ENCODE measurements at places on chromosomes 7 and 10.

GRCh38 chr7:37826825-37827224 lies 21.6 kb upstream of the NME8 start:
- DNase-seq, result no peak

DNA sequence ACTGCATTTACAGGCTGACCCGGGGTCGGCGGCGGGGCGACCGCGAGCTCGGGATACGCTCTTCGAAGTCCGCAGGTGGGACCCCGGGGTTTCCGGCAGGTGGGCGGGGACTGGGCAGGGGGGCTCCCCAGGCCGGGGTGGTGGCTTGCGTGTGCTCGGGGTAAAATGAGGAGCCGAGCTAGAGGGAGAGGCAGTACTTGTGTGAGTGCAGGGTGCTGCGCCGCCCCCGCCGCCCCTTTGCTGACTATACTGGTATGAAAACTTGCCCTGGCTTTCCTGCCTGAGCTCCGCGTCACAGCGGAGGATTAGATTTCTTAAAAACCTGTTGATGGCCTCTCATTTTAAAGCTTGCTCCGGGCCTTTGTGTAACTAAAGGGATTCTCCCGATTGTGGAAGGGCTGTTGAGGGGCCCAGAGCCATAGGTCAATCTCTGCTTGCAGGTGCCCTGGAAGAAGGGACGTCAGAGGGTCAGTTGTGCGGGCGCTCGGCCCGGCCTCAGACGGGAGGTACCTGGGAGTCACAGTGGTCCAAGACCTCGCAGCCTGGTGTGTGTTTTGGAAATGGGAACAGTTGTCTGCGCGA lies 488 bp downstream of the ARMC10 start:
- DNase-seq, result no peak

GRCh38 chr7:27994639-27995038 lies 186.0 kb downstream of the JAZF1 start:
- no peak for DNase-seq

DNA sequence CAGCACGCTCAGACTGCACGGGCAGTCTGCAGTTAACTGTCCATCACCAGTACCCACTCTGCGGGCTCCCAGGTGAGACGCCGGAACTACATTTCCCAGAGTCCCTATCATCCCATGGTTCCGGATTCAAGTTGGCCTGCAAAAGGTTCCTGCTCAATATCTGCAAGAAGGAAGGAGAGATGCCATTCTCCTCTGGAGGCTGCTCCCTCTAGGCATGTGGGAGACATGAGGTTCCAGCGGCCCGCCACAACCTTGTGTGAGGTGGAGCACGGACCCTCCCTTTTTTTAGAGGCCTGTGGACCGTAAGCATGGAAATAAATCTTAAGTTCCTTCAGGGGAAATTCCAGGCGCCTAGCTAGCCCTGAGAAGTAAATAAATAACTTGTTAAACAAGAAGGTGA lies 29.7 kb downstream of the NUP42 start:
- DNase-seq, result peak; percentile 42

DNA sequence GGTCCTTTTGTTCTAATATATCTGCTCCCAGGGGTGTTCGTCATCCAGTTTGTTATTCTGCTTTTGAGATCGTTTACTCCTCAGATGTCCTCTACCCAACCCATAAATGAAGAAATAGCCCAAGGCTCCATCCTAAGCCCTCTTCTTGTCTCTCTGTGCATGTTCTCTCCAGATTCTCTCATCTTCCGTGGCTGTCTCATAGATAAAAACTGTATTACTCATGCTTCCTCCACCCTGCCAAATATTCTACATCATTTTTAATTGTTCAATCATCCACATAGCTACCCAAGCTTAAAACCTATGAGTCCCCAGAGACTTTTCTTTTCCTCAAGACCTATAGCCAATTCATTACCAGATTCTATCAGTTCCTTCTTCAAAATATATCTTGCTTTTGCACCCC lies 44.9 kb downstream of the CAV1 start:
- DNase-seq, result no peak

- no peak for DNase-seq
These were observed 70.0 kb downstream of the MALSU1 start for GRCh38 chr7:23369100-23369499.

- DNase-seq, result no peak
These were observed 22.0 kb upstream of the PDGFA start for GRCh38 chr7:541661-542060.

- DNase-seq, result no peak
These were observed 61.8 kb upstream of the DNAJB6 start for GRCh38 chr7:157274991-157275427.

GRCh38 chr7:16404636-16405035 lies 16.7 kb downstream of the CRPPA start:
- DNase-seq, result no peak

DNA sequence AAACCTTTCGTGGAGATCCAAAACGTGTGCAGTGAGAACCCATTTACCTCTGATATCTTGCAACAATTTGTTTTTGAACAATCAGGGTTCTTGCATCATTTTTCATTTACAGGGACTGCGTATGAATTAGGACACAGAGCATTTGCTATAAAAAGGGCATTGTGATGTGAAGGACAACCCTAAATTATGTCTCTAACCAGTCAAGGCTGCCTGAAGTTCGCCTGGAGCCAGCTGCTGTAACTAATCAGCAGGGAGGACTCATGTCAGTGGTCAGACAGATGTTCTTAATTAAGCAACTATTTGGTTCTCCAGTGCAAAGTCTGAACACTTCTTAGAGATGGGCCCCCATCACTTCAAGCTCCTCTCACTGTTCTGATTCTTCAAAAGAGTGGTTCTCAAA lies 674.8 kb downstream of the KCNMA1 start:
- no peak for DNase-seq

- DNase-seq, result no peak
These were observed 254.3 kb downstream of the ELFN1 start for GRCh38 chr7:1924258-1924817.

GRCh38 chr7:31883761-31884164 lies 186.4 kb downstream of the PDE1C start:
- DNase-seq, result no peak

DNA sequence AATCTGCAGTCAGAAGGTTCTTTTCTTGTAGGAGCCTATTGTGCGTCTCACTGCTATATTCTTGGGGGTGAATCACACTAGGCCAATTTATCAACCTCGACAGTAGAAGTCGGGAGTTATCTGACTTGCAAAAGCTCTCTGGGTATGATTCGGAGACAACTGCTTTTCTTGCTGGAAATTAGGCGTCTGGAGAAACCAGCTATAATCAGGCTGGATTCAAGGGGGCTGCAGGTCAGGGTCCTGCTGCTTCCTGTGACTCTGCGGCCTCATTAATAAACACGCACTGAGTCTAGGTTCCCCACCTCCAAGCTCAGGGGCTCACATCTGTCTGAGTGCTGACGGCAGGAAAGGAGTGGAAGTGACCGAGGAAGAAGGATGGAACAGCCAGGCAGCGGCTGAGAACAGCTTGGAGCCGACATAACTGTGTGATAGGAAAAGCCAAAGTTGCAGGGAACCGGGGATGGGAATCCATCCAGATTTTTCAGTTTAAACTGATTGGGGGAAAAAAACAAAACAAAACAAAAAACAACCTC lies 184.6 kb downstream of the FANK1 start:
- DNase-seq, result no peak

DNA sequence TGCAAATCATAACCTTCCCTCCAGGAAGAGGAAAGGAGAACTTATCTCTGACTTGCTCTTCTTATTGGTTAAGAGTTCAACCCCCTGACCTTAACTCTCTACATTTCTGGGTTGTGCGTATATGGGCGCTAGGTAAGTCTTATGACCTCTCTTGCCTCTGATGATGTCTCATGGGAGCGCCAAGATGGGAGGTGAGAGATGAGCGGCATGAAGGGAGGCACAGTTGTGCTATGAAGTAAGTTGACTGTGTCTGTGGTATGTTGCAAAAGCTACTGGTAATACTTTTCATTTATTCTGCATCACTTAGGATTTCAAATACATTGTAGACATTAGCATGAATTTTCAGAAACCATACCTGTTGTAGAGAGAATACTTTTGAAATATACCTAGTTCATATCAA lies 59.0 kb downstream of the EXOC6 start:
- DNase-seq, result no peak

DNA sequence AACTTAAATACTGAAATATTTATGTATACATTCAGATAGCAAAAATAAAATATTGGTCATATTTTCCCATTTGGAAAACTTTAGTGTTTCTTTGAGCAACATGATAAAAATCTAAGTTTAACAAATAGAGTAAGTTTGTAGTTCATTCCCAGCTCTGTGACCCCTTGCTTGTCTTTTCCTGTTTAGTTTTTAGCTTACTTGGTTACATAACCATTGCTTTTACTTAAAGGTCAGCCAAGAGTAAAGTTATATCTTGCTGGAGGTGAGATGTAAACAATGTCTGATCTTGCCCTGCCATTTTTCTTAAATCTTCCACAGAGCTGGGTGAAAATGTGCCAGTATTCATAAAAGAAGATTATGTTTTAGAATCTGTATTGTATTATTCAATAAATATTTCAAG lies 46.7 kb upstream of the MDFIC start:
- no peak for DNase-seq

- DNase-seq, result no peak
These were observed 19.8 kb upstream of the TRIL start for GRCh38 chr7:28977881-28978280.

DNA sequence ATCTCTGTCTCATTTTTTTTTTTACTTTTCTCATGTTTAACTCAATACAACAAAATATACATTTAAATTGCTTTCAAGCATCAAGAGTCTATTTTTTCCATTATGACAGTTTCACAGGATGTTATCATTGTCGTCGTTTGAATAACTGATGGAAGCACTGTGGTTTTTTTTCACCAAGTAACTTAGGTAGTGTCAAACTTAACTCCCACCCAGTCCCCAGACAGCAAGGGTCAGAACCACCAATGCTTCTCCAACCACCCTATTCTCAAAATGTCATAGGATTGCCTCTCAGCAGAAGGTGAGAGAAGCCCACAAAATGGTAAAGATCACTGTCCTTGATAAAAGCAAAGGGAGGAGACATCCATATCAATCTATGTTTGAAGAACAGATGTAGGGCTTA lies 339.4 kb downstream of the SFMBT2 start:
- no peak for DNase-seq

- no peak for DNase-seq
These were observed 123.9 kb downstream of the TNS3 start for GRCh38 chr7:47458057-47458456.

DNA sequence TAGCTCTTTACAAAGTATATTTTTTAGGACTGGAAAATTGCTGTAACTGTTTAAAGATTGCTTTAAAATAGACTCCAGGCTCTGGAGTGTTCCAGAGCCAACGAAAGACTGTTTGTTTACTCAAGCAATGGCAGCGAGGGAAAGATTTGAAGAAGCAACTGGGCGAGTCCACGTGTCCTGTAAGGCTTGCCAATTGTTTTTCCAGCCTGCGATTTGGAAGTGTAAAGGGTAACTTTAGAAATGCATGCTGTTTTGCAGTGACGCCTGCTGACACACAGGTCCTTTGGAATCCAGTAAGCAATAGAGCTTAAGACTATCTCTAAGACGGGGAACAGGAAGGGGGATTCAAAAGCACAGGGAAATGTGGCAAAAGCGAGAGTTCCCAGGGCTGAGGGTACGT lies 55.8 kb downstream of the TACC2 start:
- DNase-seq, result no peak

GRCh38 chr7:51128545-51129435 lies 187.8 kb downstream of the COBL start:
- DNase-seq, result no peak

- no peak for DNase-seq
These were observed 1.2 kb downstream of the SLC4A2 start for GRCh38 chr7:151060416-151061212.

- DNase-seq, result no peak
These were observed 2.7 kb downstream of the HTR7 start for GRCh38 chr10:90855126-90855525.

- no peak for DNase-seq
These were observed 264.0 kb downstream of the TCERG1L start for GRCh38 chr10:131047501-131047900.

DNA sequence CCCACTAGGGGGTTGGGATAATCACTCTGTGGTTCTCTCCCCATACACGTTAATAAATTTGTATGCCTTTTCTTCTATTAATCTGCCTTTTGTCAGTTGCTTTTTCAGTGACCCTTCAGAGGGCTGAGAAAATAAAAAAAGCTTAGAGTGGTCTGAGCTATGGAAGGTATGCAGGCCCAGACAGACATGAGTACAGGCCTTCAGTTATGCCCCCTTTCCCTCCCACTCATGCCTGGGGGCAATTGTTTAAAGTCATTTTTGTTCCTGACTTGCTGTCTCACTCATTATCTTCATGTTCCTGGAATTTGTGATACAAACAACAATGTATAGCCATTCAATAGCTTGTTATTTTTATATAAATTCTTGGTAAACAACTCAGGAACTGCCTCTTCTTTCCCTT lies 170.8 kb downstream of the AKR1D1 start:
- no peak for DNase-seq

DNA sequence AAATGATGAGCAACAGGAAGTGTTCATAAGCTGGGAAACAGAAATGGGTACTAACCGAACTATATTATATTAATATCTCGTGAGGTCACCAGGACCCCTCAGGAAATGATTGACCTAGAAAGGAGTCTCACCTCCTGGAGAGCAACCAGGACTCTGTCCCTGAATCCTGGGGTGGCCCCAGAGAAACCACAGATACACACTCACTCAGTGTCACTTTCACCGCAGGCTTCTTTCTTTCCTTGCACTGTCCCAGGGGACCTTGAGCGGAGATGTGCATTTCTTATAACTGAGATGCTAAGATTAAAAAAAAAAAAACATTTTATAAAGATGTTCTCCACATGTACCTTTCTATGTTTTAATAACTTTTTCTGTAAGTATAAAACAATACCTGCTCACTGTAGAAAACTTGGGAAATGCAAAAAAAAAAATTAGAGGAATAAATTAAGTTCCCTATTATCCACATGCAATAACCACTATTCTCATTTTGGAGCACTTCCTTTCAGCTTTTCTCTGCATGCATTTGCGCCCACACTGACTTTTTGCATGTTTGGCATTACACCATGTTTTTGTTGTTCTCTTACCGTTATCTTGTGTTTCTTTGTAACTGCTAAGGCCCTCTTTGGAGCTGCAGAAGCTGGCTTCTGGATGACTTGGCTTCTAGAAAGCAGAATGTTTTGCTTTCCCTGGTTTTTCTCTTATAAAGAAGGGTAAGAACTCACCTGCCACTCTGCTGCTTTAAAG lies 15.0 kb downstream of the NOD1 start:
- DNase-seq, result no peak

Measured in nephron progenitor cell (in vitro differentiated cells).